ENCODE measurements at places on chromosomes 5 and 9.

DNA sequence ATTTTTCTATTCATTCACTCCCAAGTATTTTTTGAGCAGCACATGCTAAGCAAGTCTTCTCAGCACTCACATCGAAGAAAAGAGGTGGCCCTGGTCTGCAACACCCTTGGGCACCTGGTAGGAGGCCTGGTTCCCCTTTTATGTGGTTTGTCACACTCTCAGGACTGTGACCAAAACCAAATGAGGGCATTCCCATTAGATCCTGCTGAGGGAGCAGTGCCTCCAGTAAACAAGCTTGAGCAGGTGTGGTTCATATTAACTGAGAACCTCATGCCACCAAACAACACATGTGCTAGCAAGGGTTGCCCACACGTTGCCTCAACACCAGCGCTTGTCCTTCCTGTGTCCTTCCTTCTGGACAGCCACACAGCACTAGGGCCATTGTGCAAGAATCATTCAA, 26.9 kb upstream of the SYK start:
- DNase-seq: no peak

DNA sequence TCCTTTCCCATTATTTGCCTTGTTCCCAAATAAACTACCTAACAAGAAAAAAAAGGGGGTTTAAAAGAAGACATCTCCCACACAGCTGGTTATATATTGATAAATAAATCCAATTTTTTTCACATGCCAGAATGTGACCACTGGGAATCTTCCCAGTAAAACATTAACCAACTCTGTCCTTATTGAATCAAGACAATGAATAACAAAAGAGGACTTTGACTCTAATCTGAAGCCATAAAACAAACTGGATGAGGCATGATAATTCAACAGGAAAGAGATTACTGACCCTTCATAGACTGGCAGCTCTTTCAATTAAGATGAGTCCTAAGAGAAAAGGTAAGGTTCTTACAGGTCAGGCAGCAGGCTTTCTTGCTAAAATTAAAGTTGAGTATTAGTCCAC, 165.8 kb upstream of the CDH6 start:
- no peak for DNase-seq

- DNase-seq: no peak
These were observed 1.3 kb downstream of the TNPO1 start for GRCh38 chr5:72817671-72818266.

DNA sequence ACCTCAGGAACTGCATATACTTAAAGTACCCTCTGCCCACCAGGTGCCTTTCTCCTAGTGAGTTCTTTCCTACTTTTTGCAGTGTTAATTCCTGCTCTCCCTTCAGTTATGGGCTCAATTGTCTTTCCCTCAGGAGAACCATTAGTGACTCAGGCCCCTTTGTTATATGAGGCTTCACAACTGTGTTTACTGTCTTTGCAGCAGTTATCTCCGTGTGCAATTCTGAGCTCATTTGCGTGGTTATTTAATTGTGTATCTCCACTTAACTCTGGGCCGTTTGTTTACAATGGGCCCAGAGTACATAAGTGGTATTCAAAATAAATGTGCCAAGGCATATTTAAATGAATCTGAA, 9.6 kb downstream of the FBXO38 start:
- DNase-seq: no peak

- DNase-seq: no peak
These were observed 74.8 kb downstream of the CDK5RAP2 start for GRCh38 chr9:120505186-120505585.

- no peak for DNase-seq
These were observed 23.6 kb upstream of the SLC6A3 start for GRCh38 chr5:1468629-1469527.

DNA sequence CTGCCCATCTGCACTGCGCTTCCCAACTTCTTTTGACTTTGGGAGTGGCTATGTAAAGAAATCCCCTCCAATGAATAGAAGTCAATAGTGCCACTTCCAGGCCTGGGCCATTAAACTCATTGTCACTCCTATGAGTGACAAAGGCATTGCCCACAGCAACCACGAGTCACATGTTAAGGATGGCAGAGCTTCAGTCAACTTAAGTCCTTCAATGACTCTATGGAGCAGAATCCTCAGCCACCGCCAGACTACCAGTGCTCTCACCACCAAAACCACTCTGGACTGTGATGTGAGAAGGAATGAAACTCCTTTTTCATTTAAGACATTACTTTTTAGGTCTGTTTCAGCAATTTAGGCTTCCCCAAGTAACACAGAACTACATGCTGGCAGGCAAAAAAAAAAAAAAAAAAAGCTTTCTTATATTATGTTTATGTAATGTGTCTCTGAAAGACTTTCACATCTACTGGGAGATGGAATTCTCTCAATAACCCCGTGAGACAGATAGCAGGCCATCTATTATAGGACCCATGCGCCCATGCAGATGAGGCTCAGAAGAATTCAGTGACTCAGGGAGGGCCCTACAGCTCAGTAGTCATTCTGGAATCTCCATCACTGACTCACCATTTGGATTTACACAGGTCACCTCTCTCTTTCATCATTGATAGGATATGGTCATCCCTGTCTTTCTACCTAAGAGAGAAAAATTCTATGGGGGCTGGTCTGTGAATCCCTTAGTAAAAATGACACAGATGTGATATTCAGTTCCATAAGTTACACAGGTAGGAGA, 180.5 kb downstream of the CEMIP2 start:
- no peak for DNase-seq
